Activated CD8-positive, alpha-beta memory T cell treated with anti-CD3 and anti-CD28 coated beads for 24 hours (primary cell): ENCODE measurements at places on chromosomes 1 and 21.

- no peak for DNase-seq
These were observed 426.5 kb upstream of the CAMK1G start for GRCh38 chr1:209156991-209157390.

- DNase-seq: no peak
These were observed 186.9 kb upstream of the ADGRL2 start for GRCh38 chr1:81613803-81614202.

DNA sequence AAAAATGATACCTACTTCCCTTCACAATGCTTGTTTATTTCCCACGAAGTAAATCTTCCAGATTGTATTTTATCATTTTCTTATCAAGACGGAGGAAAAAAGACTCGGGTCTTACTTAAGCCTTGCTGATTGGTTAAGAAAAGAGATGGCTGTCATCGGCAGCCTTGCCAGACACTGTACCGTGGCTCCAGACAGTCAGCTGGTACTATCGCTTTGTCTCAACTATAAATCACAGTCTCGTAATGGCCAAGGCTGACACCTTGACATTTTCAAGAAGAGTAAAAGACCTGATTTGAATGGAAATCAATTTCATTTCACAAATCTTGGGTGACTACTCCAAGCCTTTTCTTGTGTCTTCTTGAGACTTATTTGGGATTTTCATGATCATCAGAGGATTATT is 868.0 kb downstream of the USP25 start:
- no peak for DNase-seq

GRCh38 chr1:109269212-109269980 is 13.5 kb downstream of the PSRC1 start:
- DNase-seq: no peak

DNA sequence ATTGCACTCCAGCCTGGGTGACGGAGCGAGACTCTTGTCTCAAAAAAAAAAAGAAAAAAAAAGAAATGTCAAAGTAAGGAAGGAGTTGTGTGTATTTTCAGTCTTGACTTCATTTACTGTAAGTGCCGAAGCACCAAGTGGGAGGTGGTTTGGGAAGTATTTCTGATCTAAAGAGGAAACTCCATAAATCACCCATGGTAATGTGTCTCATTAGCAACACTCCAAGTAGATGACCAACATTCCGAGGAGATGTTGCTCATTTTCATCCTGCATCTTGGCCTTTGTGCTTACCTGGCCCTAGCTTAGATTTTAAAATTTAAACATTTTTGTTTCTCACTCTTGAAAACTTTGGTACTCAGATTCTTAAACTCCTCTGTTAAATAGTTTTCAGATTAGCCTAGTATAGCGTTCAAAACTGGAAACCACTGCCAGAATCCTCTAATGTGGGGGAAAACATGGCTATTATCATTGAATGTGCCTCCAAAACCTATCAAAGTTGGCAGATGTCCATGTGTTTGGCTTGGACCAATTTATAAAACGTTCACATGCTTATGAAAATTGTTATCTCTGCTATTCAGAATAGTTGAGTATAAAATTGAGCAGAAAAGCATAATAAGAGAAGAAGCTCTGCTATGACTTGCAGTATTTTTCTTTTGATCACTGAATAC is 110.4 kb downstream of the NFIA start:
- DNase-seq: no peak

DNA sequence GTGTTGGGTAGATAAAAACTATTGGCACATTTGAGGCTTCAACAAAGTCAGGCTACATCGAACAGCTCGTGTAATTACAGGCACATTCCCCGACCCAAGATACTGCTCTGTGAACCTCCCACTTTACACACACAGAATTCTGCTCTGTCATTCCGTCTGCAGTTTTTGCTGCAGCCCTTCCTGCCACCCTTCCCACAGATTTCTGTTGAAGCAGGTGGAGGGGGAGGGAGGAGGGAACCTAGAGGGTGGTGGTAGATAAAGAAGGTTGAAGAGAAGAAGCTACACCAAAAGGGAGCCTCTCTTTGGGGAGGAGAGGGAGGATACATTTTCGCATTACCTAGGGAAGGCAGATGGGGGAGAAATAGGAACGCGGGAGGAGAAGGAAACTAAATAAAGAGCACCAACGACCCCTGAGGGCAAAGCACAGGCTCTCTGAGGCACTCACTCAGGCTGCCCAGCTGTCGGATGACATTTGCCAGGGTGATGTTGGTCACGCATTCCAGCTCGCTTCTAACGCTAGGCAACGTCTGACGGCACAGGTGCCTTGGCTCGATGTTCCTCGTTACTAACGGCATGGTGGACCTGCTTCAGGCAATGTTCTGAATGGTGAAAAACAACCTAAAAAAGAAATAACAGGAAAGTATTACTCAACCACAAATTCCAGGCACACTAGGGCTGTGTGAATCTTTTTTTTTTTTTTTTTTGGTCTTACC is 36.0 kb downstream of the GPR3 start:
- DNase-seq: no peak

GRCh38 chr1:44786138-44786840 is 1.7 kb downstream of the BEST4 start:
- peak; percentile 94 for DNase-seq

DNA sequence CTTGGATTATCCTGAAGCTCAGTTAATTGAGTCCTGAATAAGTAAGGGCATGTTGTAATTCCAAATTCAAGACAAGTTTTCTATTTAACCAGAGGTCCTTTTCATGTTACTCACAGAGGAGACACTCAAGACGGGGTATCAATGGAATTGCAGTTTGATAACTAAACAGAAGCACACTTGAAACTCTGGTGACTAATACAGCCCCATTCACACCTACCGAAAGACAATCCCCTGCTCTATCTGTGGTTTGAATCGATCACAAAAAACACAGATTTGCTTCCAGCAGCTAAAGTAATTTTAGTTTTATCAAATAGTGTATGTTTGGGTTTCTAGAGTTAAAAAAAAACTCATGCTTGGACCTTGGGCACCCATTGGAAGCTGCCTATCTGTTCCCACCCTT is 60.4 kb downstream of the TEX35 start:
- no peak for DNase-seq

DNA sequence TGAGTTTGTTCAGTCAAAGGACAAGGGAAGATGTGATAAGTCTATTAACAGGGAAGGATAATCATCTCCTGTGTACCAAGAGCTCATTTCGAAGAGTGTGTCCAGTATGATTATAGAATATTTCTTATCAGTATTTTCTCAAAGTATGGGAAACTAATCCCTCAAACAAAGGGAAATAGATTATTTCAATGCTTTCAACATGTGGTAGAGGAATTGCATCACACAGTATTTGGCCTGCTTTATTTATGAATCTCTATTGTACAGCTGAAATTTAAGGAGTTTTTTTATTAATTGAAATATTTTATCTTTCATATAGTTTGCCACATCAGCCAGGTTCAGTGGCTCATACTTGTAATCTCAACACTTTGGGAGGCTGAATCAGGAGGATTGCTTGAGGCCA is 151.0 kb downstream of the CLEC20A start:
- DNase-seq: no peak

- peak; percentile 65 for DNase-seq
These were observed 1.1 kb downstream of the PLXNA2 start for GRCh38 chr1:208242941-208243526.

GRCh38 chr21:37370152-37371040 is 3.8 kb downstream of the DYRK1A start:
- no peak for DNase-seq

GRCh38 chr1:180241716-180242544 is 11.9 kb downstream of the LHX4 start:
- DNase-seq: no peak

GRCh38 chr1:39159224-39160036 is 45.1 kb upstream of the MACF1 start:
- DNase-seq: no peak

DNA sequence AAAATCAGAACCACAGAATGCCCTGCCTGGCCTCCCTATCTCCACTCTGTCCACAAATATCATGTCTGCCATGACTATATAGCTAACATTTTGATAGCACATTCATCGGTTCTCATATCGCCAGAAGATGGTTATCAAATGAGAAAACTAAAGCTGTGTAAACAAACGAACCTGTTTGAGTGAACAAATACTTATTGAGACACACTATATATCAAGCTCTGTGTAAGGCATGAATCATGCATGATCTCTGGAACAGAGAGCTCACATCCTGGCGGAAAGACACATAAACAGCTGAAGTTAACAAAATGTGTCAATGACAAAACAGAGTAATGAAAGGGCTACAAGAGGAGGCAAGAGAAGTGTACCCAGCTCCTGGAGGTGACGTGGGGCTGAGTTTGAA is 13.1 kb downstream of the KCND3 start:
- no peak for DNase-seq

DNA sequence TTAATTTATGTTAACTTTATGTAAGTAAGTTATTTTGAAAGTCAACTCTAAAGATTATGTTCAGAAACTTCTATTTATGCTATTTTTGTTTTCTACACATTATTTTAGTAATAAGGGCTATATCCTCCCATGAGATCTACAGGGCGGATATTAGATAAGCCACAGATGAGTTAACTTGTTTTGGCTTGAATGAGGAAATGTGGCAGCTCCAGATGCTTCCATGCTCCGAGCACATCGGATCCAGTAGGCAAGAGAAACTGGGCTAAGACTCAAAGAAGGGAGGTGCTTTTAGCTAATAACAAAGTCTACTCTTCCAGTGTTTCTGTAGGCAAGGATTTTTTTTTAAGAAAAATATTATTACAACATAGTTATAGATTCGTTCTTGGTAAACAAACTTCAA is 20.0 kb upstream of the LAMC1 start:
- DNase-seq: no peak

DNA sequence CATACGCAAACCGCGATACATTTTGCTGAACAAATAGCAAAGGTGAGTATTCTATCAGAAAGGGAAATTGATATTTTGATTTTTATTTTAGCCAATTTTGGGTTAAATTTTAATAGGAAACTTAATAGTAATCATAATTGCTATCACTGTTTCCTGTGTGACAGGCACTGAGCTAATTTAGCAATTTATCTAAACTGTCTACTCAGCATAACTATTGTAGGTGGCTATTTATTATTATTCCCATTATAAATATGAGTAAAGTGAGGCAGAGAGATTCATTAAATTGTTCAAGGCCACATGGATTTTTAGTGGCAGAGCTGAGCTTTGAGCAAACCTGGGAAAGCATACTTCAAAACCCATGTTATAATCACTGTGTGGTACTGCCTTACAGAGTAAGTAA is 21.1 kb downstream of the RTCA start:
- DNase-seq: no peak

DNA sequence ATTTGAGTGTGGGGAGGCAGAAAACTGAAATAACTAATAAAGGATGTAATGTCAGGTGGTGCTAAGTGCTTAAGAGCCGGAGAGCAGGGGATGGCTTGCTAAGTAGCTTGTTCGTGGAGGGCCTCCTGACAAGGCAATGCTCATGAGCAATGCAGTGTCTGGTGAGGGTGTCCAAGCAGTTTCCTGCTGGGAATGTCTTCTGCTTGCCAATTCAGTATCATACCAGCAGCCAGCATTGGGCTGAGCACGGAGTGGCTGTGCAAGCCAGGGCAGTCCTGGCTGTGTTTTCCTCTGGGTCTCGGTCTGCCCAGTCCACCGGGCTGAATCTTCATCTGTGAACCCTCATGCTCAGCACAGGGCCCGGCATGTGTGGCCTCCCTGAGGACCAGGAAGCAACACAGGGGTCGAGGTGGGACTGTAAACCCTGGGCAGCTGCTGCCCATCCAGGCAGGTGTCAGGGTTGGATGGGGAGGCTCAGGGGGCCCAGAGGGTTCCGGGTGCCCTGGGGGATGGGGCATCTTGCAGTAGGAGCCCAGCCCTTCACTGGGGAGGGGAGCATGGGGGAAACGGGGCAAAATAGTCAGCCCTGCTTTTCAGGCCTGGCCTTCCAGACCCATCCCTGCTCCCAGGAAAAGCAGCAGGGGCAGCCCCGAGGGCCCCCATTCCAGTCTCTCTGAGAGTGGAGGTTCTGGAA is 27.5 kb downstream of the EDN2 start:
- DNase-seq: no peak

DNA sequence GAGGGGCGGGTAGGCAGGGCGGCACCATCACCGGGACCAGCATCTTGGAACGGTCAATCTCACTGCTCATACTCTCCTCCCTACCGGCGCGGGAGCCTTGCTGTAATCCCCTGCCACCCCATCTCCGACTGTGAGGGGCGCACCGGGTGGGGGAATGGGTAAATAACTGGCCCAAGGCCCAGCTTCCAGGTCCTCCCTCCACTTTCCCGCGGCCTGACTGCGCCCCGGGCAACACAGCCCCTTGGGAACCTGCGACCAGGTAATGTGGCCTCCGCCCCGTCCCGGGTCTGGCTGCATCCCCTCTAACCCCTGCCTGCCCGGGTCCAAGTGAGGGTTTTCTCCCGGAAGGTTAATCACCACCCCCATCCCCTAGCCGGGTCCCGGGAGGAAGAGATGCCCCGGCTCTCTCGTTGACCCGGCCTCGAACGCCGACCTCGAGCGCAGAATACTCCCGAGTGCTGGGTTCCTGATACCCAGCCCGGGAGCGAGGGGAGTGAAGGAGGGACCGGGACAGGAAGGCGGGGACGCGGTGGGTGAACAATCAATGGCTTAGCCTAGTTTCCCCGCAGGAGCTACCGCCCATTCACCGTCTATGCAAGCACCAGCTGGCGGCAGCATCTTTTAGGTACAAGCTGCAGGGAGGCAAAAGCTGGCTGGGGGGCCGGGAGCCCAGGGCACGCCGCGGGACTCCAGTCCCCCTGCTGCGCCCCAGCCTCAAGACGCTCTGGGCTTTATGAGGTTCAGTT is 5.9 kb upstream of the LHX9 start:
- DNase-seq: no peak

DNA sequence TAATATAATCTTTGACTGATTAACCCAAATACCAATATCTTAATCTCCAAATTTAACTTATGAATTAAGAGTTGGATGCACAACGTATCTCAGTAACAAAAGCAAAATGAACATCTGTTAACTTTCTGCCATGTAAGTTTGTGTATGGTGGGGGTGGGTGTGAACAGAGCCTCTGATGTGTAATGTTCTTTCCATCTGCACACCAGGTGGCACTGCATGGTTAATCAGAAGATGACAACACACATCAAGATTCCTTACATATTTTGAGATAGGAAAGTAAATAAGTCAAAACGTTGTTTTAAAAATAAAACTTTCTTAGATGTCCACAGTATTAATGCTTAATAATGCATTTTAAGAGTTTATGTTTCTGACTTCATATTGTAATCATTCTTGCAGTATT is 251.9 kb downstream of the DPYD start:
- DNase-seq: no peak
